Activated T-helper 1 cell treated with anti-CD3 and anti-CD28 coated beads, Interleukin-12 subunit alpha, Interleukin-12 subunit beta, Interleukin-2, Interleukin-4 antibody, amounts not matched to agents 30 ng/mL and 10 ng/mL and 1 ng/mL, durations not matched to agents 14 hours and 24 hours and 36 hours (primary cell): ENCODE measurements at places on chromosomes 3 and 15. TPM values are rescaled to one million over a fixed set of nuclear protein-coding genes. Genes with fewer than 3 reads are reported as not detected.

MAGI1 gene
- 0.69 and 0.75 TPM in 2 replicates for total RNA-seq

CFAP44 gene
- 2.9 and 3.2 TPM in 2 replicates for total RNA-seq

DZIP3 gene
- total RNA-seq: 5.0 and 5.2 TPM in 2 replicates

AMIGO3 gene
- 0.39 TPM in 1 of 2 replicates, not detected in the other for total RNA-seq

PLXNB1 gene
- total RNA-seq: 5.7 and 7.0 TPM in 2 replicates

ESYT3 gene
- total RNA-seq: 0.34 and 0.44 TPM in 2 replicates
